ENCODE measurements at places on chromosomes 12 and 14.

GRCh38 chr14:52307905-52308304, 6.2 kb upstream of the PTGER2 start:
- no peaks in the 10 kb centered on the region for H3K27me3 ChIP-seq
- no peaks in the 10 kb centered on the region for H3K36me3 ChIP-seq
- peaks cover under 1% of the 10 kb centered on the region for H3K4me1 ChIP-seq
- no peak for DNase-seq

DNA sequence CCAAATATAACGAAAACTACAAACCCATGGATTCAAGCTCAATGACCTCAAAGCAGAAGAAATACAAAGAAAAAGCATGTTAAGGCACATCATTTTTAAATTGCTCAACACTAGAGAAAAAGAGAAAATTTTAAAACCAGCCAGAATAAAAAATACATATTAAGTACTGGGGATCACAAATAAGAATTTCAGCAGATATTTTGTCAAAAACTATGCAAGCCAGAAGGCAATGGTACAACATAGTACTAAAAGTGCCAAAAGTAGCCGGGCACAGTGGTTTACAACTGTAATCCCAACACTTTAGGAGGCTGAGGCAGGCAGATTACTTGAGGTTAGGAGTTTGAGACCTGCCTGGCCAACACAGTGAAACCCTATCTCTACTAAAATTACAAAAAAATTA, 10.2 kb downstream of the SGPP1 start:
- H3K4me3 ChIP-seq = no peak overlapping the region
- no peak for DNase-seq
- no peaks in the 10 kb centered on the region for H3K27me3 ChIP-seq
- no peak overlapping the region for H3K27ac ChIP-seq
- H3K36me3 ChIP-seq = peaks cover 8% of the 10 kb centered on the region

DNA sequence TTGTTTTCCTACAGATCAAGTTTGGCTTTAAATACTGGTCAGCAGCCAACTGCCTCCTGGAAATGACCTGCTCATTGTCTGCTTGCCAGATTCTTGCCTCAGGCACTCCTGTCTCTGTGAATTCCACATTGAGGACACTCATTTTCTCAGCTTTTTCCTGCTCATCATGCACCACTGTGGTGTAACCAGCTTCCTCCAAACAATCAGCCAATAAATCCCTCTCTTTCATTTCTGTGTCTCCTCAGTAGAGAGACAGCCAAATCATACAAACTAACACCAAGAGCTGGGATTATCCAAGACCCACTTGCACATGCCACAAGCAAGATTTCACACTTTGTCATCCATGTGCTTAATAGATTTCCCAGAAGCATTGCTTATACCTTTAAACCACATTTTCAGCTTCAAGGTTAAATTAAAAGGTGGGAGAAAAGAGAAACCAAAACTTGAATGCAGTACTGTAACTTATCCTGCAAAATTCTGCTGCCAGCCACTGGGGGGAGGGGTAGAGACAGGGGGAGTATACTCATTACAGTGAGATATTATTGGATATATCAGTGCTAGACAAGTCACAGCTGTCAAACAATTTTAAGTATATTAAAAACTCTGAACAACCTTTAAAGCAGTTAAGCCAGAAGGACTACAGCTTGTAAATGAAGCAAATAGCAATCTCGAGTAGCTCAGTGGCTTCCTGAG, 105.0 kb downstream of the PPP2R5E start:
- H3K4me1 ChIP-seq = peaks cover 35% of the 10 kb centered on the region
- peak; percentile 52 for DNase-seq
- H3K27ac ChIP-seq = no peak overlapping the region
- H3K36me3 ChIP-seq = no peaks in the 10 kb centered on the region

DNA sequence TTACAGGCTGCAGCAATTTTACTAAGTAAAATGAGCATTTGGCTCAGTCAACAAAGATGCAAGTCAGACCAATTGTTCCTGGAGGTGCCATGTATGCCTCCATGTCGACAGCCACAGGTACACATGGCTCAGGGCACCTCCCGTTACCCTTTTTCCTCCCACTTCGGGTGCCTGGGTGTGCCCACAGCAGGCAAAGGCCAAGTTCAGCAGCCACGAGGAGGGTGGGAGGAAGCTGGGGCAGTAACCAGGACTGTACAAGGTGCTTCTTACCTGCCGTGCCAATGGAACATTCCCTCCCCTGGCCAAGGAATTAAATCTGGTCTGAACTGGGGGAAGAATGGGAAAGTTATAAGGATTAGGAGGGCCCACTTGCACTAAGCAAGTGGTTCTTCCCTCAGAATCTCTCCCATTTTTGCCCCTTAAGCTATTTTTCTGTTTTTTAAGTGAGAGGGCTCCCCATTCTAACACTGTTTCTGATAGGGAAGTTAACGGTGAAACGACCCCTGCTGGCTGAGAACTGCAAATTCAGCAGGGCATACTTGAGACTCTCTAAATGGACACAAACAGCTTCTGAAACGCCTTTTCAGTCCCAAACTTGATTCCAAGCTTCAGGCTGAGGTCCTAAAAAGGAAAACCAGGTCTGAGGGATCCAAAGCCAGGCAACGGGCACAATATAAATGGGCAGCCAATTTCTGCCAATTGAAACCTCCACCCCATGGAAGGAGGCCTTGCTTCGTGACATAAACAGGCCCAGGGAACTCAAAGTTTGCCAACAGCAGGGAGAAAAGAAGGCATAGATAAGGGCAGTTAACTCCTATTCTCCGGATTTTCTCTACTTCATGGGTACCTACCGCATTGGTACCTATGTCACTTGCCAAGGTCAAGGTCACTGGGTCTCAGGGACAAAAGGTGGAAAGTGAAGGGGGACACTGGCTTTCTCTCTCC, 24.8 kb downstream of the CLECL1 start:
- H3K4me3 ChIP-seq = no peak overlapping the region
- H3K4me1 ChIP-seq = peaks cover 6% of the 10 kb centered on the region
- H3K36me3 ChIP-seq = no peaks in the 10 kb centered on the region
- H3K27me3 ChIP-seq = no peaks in the 10 kb centered on the region
- H3K27ac ChIP-seq = no peak overlapping the region

- H3K4me1 ChIP-seq = peaks cover 22% of the 10 kb centered on the region
- H3K36me3 ChIP-seq = peaks cover 78% of the 10 kb centered on the region
- no peak overlapping the region for H3K4me3 ChIP-seq
- H3K27me3 ChIP-seq = no peaks in the 10 kb centered on the region
These were observed 8.1 kb downstream of the GAPDH start for GRCh38 chr12:6542209-6543009.

DNA sequence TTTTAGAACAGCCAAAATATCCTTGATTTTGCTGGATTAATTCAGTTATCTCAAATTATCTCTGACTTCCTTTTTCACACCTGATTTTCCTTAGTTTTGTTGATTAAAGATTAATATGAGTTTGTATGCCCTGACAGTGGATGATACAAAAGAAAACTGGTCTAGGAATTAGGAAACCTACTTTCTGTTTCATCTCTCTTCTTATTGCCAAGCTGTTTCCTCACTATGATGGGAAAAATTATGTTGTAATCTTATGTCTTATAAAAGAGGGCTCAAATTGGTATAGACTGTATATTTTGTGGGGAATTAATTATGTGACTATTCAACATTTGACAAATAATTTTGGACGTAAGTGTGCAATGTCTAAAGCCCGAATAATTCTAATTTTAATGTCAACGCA, 271.6 kb downstream of the FBXL14 start:
- H3K27ac ChIP-seq = no peak overlapping the region
- no peak for DNase-seq
- no peak overlapping the region for H3K4me3 ChIP-seq
- H3K27me3 ChIP-seq = no peaks in the 10 kb centered on the region
- peaks cover 7% of the 10 kb centered on the region for H3K4me1 ChIP-seq
- no peaks in the 10 kb centered on the region for H3K36me3 ChIP-seq

DNA sequence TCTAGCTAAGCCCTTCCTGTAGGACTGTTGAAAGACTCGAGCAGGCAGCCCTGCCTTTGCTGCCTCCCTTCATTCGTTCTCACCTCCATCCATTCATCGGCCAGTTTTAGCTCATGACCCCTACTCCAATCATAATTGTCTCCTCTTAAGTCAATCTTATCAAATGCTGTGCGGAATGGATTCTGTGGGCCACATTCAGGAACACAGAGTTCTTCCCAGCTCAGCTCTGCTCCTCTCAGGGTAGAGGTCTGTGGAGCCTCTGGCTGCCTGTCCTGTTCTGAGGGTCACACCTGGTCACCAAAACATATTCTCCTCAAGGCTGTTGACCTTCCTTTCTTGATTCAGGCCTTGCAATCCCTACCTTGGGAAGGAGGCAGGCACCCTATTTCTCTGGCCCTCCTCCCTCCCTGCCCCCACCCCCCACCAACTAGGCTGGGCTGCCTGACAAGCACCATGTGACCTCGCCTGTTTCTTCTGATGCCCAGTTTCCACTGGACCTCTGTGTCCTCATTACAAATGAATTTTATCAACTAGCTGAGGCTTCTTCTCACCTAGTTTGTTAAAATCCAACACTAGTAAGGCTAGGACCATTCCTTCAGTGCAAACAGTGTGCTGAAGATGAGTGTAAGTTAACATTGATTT, 3.5 kb downstream of the SMCO2 start:
- H3K4me3 ChIP-seq = no peak overlapping the region
- H3K4me1 ChIP-seq = no peaks in the 10 kb centered on the region
- H3K36me3 ChIP-seq = no peaks in the 10 kb centered on the region
- H3K27me3 ChIP-seq = no peaks in the 10 kb centered on the region
- no peak for DNase-seq

- no peak overlapping the region for H3K27ac ChIP-seq
- H3K27me3 ChIP-seq = no peaks in the 10 kb centered on the region
- DNase-seq = no peak
- H3K36me3 ChIP-seq = no peaks in the 10 kb centered on the region
These were observed 187.4 kb upstream of the RASSF8 start for GRCh38 chr12:25771041-25771440.

- no peaks in the 10 kb centered on the region for H3K27me3 ChIP-seq
- H3K4me3 ChIP-seq = no peak overlapping the region
- DNase-seq = no peak
- no peaks in the 10 kb centered on the region for H3K36me3 ChIP-seq
- H3K27ac ChIP-seq = no peak overlapping the region
These were observed 6.5 kb upstream of the NID2 start for GRCh38 chr14:52075371-52075770.

GRCh38 chr12:116160231-116160630, 117.3 kb downstream of the MED13L start:
- H3K4me1 ChIP-seq = peaks cover 39% of the 10 kb centered on the region
- no peaks in the 10 kb centered on the region for H3K36me3 ChIP-seq
- H3K4me3 ChIP-seq = no peak overlapping the region
- H3K27me3 ChIP-seq = no peaks in the 10 kb centered on the region
- no peak overlapping the region for H3K27ac ChIP-seq

DNA sequence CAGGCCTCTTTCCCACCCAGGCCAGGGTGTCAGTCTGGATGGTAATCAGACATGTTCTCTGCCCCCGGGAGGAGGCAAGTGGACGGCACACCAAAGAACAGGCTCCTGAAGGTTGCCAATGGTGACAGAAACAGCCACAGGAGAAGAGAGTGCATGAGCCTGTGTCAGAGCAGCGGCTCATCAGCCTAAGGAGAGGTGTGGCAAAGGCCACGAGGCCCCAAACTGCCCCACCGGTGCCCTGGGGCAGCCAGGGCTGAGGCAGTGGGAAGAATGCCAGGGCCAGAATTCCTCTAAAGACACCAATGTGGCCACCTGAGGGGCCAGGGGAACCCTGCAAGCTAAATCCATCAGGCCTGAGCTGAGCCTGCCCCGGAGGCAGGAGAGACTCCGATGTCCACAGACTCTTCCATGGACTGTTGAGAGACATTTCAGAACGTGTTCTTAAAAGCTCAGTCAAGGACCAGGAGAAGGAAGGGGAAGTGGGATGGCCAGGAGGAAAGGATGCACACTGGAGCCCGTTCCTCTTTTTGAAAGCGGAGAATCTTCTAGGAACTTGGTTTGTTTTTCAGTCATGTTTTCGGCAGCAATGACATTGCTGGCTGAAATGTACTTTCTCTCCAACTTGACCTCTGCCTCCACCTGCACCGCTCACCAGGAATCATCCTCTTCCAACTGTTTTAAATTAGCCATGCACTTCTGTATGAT, 176.3 kb upstream of the FKBP4 start:
- H3K27me3 ChIP-seq = no peaks in the 10 kb centered on the region
- H3K4me3 ChIP-seq = no peak overlapping the region
- peaks cover 16% of the 10 kb centered on the region for H3K4me1 ChIP-seq
- peaks cover 6% of the 10 kb centered on the region for H3K36me3 ChIP-seq

- H3K27ac ChIP-seq = no peak overlapping the region
- no peaks in the 10 kb centered on the region for H3K4me1 ChIP-seq
- no peak overlapping the region for H3K4me3 ChIP-seq
- no peak for DNase-seq
- no peaks in the 10 kb centered on the region for H3K36me3 ChIP-seq
These were observed 322.4 kb downstream of the PDZRN4 start for GRCh38 chr12:41510470-41510869.

DNA sequence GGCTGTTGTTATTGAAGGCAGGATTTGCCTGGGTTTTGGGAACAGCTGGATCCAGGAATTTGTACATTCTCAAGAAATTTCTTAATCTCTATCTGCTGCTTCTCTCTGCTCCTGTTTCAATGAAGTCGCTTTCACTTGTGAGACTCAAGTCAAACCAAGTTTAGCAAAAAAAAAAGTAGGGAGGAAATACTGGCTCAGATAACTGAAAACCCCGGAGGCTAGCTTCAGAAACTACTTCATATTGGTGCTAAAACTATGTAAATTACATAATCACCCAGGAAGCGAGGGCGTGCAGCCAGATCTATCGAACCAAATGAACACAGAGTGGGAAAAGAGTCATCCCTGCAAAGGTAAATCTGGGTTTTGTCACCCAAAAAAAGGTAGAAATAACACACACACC, 68.3 kb upstream of the FICD start:
- H3K36me3 ChIP-seq = no peaks in the 10 kb centered on the region
- no peak overlapping the region for H3K27ac ChIP-seq
- H3K27me3 ChIP-seq = peaks cover 11% of the 10 kb centered on the region
- H3K4me3 ChIP-seq = no peak overlapping the region
- no peaks in the 10 kb centered on the region for H3K4me1 ChIP-seq
- no peak for DNase-seq
